Aorta (tissue), 5 donors: ENCODE measurements at places on chromosomes 7 and 10. TPM values are rescaled to one million over a fixed set of nuclear protein-coding genes. Genes with fewer than 3 reads are reported as not detected.

- no peak overlapping the region for H3K4me3 ChIP-seq
- H3K27me3 ChIP-seq, result no peaks in the 10 kb centered on the region
- no peaks in the 10 kb centered on the region for H3K36me3 ChIP-seq
- H3K27ac ChIP-seq, result no peak overlapping the region
Measured at GRCh38 chr7:129644634-129645230, 33.2 kb downstream of the NRF1 start.

DNA sequence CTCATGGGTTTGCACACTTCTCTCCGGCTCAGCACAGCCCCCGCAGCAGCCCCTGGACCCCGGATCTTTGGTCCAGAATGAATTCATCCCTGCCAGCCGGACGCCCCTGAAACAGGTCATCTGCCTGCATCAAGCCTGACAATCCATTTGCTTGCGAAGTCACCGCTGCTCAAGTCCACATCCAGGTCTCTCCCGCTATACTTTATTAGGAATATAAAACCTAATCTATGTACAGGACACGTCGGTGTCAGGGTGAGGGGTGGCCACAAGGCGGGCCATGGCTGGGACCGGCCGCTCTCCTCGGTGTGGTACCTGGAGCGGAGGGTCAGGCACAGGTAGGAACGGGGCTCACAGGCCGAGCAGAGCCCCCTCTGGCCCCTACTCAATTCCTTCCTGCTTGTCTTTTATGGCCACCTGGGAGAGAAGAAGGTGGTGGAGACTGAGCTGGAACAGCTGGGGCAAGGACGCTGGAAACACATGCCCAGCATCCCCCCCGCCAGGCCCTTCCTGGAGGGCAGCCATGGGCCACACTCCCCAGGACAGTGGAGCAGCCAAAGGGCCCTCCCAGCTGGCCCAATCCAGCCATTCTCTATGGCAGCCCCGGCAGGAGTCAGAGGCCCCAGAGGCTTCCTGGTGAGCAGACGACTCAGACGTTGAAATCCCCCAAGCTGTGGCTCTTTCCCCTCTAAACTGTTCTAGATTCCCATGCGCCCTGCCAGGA, 5.3 kb downstream of the POLR2J start:
- H3K27me3 ChIP-seq, result no peaks in the 10 kb centered on the region
- no peak overlapping the region for H3K27ac ChIP-seq
- no peaks in the 10 kb centered on the region for H3K4me1 ChIP-seq
- H3K4me3 ChIP-seq, result no peak overlapping the region

GRCh38 chr10:983971-984655, 4.1 kb upstream of the GTPBP4 start:
- DNase-seq, result no peak
- no peak overlapping the region for H3K27ac ChIP-seq
- H3K4me1 ChIP-seq, result no peaks in the 10 kb centered on the region
- H3K27me3 ChIP-seq, result no peaks in the 10 kb centered on the region
- no peaks in the 10 kb centered on the region for H3K36me3 ChIP-seq

DNA sequence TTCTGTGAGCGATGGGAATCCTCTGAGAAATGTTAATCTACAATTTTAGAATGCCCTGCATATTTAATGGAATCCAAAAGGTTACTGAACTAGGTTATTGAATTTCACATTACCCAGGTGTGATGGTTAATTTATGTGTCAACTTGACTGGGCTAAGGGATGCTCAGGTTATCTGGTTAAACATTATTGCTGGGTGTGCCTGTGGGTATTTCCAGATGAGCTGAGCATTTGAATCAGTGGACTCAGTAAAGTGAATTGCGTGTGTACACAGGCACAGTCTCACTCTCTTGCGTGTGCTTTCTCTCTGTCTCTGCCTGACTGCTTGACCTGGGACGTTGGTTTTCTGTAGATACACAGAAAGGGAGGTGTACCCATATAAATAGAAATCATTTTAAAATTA, 21.7 kb downstream of the RNF32 start:
- no peaks in the 10 kb centered on the region for H3K27me3 ChIP-seq
- DNase-seq, result no peak
- no peaks in the 10 kb centered on the region for H3K4me1 ChIP-seq

DNA sequence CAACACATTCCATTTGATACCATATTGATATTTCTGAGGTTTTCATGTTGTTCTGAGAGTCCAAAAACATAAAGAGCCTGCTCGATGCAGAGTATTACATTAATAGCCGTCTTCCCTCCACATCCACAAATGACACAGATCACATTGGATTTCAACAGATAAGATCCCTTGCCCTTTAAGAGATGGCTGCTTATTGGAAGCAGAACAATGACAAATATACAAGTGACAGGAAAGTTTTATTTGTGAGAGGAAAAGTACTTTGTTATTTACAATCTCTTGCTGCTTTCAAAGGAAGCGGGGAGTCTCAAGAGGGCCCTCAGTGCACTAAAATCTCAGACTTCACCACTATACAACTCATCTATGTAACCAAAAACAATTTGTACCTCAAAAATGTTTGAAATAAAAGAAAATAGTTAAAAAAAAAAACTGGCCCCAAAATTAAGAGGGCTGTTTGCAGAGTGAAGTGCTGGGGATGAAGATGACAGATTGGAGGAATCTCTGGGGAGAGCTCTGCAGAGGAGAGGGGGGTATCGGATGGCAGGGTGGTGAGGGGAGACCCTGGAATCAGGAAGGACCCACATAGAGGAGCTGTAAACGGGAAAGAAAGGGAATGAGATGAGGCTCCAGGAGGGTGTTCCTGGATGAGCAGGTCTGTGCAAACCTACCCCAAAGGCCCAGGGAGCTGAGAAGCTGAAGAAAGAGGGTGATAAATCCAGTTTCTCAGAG, 42.5 kb upstream of the ZNF438 start:
- no peaks in the 10 kb centered on the region for H3K36me3 ChIP-seq
- H3K27me3 ChIP-seq, result no peaks in the 10 kb centered on the region
- H3K4me3 ChIP-seq, result no peak overlapping the region
- DNase-seq, result no peak

Gene KBTBD2
- polyA plus RNA-seq, result 8.5 TPM

Gene INA
- 0.08 TPM for polyA plus RNA-seq

Gene CHAT
- polyA plus RNA-seq, result not detected
